GM12891 (cell line): ENCODE measurements at places on chromosomes 4 and X.
A peak's percentile ranks its signal among the peaks of the same experiment; 100 is the strongest.

- no peak for DNase-seq
Measured at GRCh38 chrX:108735679-108736508, 469 bp downstream of the IRS4 start.

DNA sequence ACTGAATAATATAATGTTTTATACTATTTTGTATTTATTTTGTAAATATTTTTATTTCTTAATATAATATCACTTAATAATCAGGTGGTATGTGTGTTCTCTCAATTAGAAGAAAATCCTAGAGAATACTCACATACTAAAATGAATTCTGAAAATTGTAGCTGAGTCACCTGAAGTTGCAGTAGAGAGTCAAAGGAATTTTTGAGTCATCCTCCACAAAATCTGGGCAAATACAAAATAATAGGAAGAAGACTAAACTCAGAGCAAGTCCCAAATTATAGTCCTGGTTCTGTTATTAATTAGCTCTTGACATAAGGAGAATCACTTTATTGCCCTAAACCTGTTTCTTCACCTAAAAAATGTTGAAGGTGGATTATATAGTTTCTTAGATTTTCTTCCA lies 57.8 kb downstream of the SPATA4 start:
- no peak for DNase-seq

DNA sequence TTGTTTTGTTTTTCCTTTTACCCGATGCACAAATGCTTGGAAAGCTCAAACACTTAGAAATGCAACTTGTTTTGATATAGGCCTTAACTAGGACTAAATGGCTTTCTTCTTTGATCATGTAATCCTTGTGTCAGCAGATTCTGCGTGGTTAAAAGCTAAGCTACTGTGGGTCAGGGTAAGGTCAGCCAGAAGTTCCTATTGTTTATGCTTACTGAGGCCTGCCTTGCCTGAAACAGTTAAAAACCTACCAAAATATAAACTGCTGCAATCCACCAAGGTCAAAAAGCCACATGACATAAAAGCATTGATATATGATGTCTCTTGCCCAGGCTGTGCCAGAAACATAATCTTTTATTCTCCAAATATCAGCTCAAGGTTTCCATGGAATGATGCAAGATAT lies 223.4 kb downstream of the FAM47B start:
- no peak for DNase-seq

- DNase-seq: no peak
Measured at GRCh38 chr4:150217808-150218207, 139.6 kb downstream of the DCLK2 start.

DNA sequence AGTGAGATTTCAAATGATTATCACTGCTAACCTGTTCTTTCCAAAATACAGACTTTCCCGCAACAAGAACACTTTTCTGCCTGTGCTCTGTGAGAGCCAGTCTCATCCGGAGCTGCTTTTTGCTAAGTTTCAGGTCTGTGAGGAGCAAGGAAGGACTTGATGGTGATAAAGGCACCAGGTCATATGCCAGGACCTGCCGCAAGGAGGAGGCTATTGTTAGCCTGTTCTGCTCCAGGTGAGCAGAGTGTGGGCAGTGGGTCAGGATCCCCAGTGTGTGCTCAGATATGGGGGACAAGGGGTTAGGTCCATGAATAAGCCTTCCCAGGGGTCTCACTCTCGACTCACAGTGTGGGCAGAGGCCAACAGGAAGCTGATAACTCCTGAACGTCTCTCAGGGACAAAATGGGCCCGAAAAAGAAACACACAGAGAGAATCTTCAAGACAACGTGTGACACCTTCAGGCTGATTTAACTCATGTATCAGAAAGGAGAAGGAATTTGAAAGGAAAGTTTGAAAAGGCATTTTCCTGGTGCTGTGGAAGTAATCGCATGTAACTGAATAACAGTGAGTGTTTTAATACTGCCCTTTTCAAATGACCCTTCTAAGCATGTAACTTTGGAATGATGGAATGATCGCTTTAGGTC lies 57.7 kb upstream of the PDLIM3 start:
- DNase-seq: no peak

DNA sequence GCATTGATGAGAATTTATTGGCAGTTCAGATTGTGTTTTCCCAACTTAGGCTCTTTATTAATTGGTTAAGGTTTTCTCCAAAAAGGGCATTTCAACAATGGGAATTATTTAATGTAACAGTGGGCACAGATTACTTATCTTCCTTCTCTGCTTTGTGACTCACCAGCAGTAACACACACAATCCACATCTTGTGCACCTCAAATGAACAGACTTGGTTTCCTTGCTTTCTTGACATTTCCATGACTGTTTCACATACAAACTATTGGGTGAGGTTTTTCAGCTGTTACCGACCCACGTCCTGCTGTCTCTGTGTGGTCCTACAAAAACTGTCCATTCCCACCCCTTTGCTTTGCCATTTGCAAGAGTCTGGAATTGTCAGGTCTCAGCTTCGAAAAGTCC lies 38.1 kb downstream of the CCNI start:
- no peak for DNase-seq

GRCh38 chrX:54357414-54358377 lies at the start of gene WNK3:
WNK3 (minus strand) TSS chrX:54358046.
- peak; percentile 13 for DNase-seq

DNA sequence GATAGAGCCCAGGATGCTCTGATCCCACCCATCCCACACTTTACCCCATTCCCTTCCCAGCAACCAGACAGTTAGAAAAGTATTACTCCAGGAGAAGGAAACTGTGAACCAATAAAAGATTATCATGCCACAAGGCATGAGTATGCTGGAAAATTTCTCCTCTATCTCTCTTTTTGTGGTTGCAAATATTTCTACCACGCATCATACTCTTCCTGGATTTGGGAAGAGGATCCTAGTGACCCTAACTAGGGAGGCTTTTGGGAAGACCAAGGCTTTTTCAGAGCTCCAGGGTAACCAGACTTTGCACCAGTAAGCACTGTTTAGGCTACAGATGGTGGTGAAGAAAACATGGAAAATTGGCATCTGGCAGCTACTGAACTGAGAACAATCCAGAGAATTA lies 257.6 kb upstream of the CLNK start:
- DNase-seq: no peak

GRCh38 chr4:52290466-52290865 lies 239.4 kb downstream of the SPATA18 start:
- DNase-seq: no peak

- DNase-seq: no peak
Measured at GRCh38 chr4:100391863-100392262, 126.0 kb downstream of the EMCN start.

- DNase-seq: peak; percentile 27
Measured at GRCh38 chr4:169566021-169566818, 46.2 kb downstream of the NEK1 start.

- no peak for DNase-seq
Measured at GRCh38 chrX:149687991-149688390, 23.9 kb upstream of the MAGEA11 start.

GRCh38 chr4:183320211-183321059 lies at the start of gene CLDN22:
CLDN22 (minus strand) TSS chr4:183320276; CDS start chr4:183320218, 58 bp downstream.
- DNase-seq: no peak

GRCh38 chr4:77196866-77197265 lies 39.9 kb downstream of the CCNG2 start:
- no peak for DNase-seq

GRCh38 chr4:126532527-126532926 lies 1100.2 kb upstream of the INTU start:
- DNase-seq: no peak

GRCh38 chr4:74665346-74665745 lies 129.0 kb downstream of the BTC start:
- DNase-seq: no peak

DNA sequence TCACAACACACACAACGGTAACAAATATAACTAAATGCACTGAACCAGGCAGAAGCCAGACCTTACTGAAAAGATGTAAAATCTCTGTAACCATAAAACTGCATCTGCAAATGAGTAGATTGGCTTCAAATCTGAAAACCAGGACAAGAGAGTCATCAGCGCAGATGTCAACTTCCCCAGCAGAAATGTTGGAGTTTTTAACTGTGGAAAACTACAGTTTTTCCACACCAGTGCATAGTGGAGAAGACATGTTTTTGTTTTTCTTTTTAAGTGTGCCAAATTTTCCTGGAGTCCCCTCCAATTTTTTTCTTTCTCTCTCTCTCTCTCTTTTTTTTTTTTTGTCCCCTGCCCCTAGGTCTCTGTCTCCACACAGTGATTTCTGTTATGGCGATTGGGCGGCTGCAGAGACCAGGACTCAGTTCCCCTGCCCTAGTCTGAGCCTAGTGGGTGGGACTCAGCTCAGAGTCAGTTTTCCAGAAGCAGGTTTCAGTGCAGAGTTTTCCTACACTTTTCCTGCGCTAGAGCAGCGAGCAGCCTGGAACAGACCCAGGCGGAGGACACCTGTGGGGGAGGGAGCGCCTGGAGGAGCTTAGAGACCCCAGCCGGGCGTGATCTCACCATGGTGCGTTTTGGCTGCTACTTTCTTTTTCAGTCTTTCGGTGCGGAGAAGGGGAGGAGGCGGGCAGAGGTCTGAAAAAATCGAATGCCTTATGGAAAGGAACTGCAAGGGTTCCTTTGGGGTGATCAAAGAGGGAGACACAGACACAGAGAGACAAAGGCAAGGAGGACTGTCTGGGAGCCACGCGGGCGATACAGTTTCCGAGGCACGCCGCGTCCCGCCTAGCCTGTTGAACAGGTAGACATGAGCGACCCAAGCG lies at the start of gene GUCY1A1:
Gene GUCY1A1, plus strand, starts transcription at position 505 of the 878 bp plus-strand sequence. CDS start 30,020 bp downstream, outside the sequence.
- DNase-seq: no peak

- no peak for DNase-seq
Measured at GRCh38 chrX:34503119-34503518, 154.0 kb downstream of the TMEM47 start.

DNA sequence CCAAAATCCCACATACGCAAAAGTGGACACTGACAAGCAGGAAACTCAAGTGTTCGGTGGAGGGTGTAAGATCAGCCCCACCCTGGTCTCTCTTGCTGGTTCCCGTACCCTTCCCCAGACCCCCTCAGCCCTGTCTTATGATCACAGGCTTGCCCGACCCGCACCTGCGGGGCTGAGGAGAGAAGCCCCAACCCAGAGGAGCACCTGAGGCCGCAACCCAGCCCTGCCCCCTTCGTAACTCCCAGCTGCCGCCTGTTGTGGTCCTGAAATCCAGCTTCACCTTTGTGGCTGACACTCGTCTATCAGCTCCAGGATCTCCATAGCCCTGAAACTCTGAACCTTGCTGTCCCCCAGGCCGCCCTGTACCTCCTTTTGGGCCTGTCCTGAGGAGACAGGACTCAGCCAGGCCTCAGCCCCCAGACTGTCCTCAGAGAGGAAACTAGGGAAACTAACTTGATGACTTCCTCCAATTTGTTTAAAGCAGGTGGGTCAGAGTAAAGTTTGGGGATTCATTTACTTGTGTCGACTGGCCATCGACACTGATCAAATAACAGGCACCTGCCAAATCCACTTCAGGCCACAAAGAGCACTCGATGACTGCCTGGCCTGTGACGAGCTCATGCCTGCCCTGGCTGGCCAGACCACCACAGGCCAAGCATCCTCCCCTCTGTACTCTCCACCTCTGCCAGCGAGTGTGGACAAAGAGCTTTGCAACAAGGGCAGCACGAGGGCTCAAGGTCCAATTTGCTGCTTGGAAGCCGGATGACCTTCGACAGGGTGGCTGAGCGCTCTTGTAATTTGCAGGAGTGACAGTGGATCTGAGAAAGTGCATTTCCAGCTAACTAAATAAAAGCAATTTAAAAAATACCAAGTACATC lies 19.3 kb downstream of the DCTD start:
- DNase-seq: no peak

GRCh38 chrX:150569155-150569477 lies 695 bp downstream of the MTM1 start:
- DNase-seq: no peak

DNA sequence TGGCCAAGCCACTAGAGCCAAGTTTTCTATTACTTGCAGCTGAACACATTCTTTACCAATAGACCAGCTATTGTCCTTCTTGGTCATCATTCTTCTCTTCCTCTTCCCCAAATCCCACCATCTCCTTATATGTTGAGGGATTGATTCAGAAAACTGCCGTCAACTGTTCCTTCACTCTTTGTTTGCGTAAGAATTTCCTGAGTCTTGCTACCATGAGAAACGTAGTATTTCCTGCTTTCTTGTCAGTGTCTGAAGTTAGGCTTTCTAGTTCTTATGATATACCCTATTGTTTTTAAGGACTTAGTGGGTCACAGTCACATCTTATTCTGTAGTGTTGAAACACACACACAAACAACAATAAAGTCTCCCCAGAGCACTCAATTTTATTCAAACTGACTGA lies 20.1 kb downstream of the IGFBP7 start:
- DNase-seq: no peak

- DNase-seq: no peak
Measured at GRCh38 chr4:26451597-26451996, 38.7 kb downstream of the CCKAR start.

DNA sequence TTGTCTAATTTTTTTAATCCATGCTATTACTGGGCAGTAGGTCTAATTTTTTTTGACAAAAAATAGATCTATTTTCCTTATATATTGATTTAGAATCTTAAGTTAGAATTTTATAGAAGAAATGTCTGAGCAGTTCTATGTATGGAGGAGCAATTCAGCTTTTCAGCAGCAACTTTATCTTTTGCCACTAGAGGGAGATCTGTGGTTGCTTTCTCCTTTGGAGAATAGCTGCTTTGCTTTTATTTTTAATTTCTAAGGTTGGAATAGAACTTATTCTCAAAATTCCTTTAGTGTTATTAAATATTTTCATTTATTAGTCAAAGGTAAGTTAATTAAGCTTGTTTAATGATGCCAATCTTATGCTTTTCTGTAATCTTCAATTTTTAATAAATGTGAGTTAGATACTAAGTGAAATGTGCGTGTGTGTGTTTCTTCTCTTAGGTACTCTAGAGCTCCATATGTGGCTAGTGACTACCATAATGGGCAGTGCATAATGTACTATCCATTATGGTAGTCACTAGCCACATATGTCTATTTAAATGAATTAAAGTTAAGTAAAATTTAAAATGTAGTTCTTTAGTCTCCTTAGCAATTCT lies 29.3 kb downstream of the FAM199X start:
- DNase-seq: peak; percentile 1

GRCh38 chrX:2325076-2325784 lies 175.5 kb downstream of the DHRSX start:
- DNase-seq: no peak

DNA sequence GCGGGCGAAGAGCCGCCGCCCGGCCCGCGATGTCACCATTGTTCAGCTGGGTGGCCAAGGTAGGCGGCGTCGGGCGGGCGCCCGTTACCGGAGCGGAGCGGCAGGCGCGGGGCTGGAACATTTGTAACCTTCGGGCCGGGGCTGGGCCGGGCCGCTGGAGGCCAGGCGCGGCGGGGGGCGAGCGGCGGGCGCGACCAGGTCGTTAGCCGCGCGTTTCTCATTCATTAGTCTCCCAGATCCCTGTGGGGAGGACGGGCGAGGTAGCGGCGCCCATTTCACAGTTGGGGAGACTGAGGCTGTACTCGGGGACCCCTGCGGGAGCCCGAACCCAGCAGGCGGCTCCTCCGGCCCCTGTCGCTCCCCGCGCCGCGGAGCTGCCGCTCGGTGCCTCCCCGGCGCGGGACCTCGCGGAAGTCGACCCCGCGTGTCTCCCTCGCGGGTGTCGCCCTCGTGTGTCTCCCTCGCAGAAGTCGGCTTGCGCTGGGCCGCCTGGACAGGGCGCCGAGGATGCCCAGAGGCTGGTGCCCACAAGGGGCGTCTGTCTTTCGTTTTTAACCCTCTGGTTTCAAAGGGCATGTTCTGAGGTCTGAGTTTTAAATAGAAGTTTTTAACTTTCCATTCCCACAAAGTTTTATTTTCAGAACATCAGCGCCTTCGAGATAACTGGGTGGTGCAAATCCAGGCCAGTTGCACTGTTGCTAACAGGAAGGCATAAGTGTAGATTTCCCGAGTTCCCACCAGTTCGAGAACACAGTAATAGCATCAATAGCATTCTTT lies 17.5 kb downstream of the PTTG2 start:
- peak; percentile 39 for DNase-seq
